ENCODE measurements at places on chromosomes 1 and 21.
A peak's percentile ranks its signal among the peaks of the same experiment; 100 is the strongest.

GRCh38 chr1:232074265-232074664 is 447.7 kb downstream of the DISC1 start:
- no peak for DNase-seq

DNA sequence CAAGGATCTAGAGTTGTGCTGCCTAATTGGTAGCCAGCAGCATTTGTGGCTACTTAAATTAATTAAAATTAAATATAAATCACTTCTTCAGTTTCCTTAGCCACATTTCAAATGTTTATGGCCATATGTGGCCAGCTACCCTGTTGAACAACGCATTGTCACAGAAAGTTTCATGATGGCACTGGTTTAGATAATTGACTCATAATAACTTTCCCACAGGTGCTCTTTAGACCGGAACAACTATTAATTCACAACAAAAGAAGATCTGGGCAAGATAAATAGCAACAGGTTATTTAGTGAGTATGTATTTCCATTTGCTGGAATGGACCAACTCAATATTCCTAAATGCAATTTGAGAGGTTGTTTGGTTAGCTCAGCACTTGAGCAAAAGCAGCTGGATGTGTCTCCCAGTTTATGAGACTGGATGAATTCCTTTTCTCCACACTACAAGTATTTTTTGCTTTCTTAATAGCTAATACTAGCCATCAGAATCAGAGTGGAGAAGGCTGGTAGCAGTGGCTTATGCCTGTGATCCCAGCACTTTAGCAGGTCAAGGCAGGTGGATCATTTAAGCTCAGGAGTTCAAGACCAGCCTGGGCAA is 3.7 kb upstream of the AMIGO1 start:
- no peak for DNase-seq

DNA sequence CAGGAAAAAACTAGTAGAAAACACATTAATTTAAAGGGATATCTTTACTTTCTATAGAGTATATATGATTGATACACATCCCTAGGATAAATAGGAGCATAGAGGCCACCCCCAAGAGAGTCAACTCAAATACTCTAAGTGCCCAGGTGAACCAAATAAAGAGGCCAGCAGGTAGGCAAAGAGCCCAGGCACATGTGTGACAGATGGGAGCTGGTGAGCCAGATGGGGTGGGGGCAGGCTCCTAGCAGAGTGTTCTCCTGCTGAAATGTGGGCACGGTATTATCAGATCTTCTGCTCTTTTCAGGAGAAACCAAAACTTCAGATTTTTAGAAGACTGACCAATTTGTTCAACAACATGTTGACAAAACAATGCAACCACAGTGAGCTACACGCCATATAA is 333.4 kb upstream of the PKN2 start:
- no peak for DNase-seq

- DNase-seq = no peak
Observed at GRCh38 chr1:199690496-199690895, 337.0 kb upstream of the NR5A2 start.

DNA sequence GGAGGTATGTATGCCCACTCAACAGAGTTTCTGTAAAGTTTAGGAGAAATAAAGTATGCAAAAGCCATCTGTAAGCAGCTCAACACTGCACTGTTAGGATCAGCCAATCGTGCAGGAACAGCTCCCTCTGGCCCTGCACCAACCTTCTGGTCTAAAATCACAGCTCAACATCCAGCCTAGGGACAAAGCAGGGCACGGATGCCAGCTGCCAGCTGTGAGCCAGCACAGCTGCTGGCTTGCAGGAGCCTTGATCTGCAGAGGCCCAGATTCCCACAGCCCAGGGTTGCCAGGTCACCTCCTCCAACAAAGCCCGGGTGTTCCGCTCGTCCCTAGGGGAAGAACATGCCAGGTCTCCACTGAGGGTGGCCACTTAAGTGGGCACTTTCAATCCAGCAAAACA is 8.6 kb downstream of the ACOT7 start:
- DNase-seq = peak; percentile 82

DNA sequence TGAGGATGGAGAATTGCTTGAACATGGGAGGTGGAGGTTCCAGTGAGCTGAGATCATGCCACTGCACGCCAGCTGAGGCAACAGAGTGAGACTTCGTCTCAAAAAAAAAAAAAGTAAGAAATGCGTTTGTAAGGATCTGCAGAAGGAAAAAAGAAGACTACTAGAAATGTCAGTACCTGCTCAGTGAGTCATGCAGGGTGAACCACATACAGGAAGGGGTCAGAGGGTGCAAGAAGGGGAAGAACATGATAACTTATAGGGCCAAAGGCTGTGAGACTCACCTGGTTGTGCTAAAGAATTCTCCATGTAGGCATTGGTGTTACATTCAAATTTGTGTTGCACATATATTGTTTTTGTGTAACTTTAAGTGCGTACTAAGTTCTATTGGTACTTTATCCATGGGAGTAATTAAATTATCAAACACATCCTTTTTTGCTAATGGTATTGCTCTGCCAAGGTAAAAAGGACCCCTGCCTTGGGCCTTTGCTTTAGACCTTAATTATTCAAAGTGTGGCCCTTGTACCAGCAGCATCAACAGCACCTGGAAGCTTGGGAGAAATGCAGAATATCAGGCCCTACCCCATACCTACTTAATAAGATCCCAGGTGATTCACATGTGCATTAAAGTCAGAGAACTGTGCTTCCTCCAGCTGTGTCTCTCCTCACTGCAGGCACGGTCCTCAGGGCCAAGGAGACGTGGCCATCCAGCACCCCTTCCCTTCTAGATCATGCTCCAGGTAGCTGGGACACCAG is 96.4 kb upstream of the PPP2R5A start:
- no peak for DNase-seq

GRCh38 chr1:214445831-214446614 is 105.4 kb downstream of the PTPN14 start:
- DNase-seq = no peak

DNA sequence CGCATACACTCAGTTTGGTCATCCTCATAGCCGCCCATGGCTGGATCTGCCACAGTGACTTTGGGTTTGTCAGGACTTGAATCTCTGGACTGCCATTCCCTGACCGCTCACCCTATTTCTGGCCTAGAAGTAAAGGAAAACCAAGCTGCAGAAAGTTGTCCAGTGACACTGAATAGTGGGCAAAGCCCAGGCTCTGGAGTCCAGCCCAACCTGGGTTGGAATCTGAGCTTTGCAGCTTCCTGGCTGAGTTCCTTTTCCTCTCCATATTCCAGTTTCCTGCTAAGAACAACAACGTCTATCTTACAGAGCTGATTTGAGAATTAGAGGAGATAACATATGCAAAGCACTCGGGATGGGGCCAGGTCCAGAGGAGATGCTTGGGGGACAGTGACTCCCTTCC is 15.6 kb upstream of the EIF4G3 start:
- no peak for DNase-seq

- no peak for DNase-seq
Observed at GRCh38 chr21:36730291-36731281, 31.7 kb downstream of the SIM2 start.

DNA sequence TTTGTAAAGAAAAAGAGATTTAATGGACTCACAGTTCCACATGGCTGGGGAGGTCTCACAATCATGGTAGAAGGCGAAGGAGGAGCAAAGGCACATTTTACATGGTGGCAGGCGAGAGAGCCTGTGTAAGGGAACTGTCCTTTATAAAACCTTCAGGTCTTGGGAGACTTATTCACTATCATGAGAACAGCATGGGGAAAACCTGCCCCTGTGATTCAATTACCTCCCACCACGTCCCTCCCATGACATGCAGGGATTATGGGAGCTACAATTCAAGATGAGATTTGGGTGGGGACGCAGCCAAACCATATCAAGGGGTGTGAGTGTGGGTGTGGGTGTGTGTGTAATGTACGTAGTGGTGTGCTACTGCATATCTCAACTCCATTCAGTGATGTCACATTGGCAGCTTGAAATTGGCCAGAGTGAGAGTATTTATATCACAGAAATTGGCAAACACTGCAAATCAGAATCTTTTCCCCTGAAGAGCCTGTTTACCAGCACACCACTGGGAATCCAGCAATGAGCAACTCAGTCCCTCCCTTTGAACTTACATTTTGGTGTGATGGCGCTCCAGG is 5.4 kb downstream of the ARHGEF10L start:
- DNase-seq = no peak

DNA sequence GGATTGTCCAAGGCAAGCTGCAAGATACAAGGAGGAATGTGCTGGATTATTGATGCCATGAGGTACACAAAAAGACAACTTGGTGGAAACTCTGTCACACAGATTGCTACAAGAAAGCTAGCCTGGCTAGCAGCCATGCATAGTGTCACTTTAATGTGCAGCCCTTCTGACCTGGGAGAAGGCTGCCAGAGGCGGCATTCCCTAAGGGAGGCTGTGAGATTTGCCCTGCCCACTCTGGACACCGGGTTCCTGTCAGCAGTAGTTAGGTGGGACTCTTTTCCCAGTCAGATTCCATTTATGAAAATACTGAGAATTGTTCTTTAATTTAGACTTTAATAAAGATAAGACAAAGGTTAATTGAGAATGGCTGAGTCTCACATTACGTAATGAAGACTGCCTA is 47.8 kb upstream of the SYT6 start:
- no peak for DNase-seq

DNA sequence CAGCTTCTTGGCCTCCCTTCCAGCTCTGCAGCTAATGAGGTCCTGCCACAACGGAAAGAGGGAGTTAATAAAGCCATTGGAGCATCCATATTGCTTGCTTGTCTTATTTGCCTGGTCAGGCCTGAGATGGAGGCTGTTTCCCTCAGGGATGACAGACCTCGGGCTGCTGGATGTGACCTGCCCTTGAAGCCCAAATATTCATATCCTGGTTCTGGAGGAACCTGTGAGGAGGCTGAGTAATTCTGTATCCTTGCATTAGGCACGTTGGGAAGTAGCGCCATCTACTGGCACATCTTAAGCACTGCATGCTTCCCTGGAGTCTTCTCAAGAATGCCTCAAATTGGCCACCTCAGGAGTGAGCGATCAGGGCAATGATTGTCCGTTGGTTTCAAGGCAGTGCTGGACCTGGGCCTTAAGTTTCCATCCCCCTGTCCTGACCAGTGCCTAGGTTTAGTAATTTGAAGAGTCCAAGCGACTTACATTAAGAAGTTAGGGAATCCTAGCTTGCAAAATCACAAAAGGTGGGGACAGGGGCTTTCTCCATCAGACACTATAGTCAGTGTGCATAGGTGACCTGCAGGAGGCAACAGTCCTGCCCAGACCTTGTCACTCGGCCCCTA is 13.8 kb upstream of the NASP start:
- peak; percentile 81 for DNase-seq

GRCh38 chr1:247317702-247318101 is 14.0 kb downstream of the ZNF496 start:
- no peak for DNase-seq

GRCh38 chr1:109134423-109134822 is 20.5 kb downstream of the ELAPOR1 start:
- no peak for DNase-seq

GRCh38 chr1:53137729-53138128 is 4.7 kb downstream of the SLC1A7 start:
- no peak for DNase-seq

GRCh38 chr1:21665711-21666575 is 3.2 kb downstream of the RAP1GAP start:
- no peak for DNase-seq

DNA sequence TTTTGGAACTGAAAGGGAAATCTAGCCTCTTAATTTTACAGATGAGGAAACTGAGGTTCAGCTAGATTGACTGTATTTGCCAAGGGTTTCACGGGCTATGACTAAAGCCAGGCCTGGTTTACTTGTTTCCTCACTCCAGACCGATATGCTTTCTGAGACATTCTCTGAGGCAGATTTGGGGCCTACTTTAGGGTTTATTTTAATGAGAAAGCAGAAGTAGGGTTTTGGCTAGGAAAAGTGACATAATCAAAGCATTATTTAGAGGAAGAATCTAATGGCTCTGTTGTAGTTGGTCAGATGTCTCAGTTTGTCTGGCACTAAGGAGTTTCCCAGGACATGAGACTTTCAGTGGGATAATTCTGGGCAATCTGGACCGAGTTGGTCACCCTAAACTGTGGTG is 1.5 kb upstream of the RPTN start:
- DNase-seq = no peak

GRCh38 chr1:44932151-44932550 is 54.2 kb downstream of the EIF2B3 start:
- DNase-seq = no peak

- no peak for DNase-seq
Observed at GRCh38 chr1:59446257-59446901, 149.5 kb downstream of the FGGY start.

- DNase-seq = peak; percentile 35
Observed at GRCh38 chr1:245154429-245155271, at the start of gene KIF26B. Gene KIF26B, plus strand, starts transcription at chr1:245154985. Its CDS starts 440 bp downstream, at chr1:245155425.

- DNase-seq = no peak
Observed at GRCh38 chr1:45317166-45317565, 9.5 kb upstream of the HPDL start.

DNA sequence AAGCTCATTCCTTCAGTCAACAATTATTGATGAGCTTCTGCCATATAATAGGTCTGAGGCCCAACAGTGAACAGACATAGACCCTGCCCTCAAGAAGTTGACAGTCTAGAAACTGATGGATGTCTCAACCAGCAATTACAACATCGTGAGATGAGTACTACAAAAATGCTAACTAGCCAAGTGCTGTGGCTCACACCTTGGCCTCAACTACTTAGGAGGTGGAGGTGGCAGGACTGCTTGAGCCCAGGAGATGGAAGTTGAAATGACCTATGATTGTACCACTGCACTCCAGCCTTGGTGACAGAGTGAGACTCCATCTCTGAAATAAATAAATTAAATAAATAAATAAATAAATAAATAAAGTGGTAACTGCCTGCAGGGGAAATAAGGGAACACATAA is 11.7 kb upstream of the PTP4A2 start:
- DNase-seq = no peak

DNA sequence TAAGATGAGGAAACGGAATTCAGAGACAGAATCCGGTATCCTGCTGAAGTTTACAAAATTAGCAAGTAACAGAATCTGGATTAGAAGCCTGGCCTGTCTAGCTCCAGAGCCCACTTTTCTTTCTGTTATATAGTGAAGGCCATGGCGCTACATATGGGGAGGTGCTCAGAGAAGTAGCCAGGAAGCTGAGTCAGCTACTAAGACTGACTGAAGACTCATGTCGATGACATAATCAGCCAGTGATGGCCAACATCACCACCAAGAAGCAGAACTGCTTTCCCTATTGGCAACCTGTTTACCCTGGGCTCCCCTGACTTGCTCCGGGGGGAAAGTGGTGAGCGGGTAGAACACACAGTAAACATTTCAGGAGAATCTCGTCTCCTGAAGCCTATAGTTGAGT is 18.8 kb downstream of the LRRC52 start:
- no peak for DNase-seq

DNA sequence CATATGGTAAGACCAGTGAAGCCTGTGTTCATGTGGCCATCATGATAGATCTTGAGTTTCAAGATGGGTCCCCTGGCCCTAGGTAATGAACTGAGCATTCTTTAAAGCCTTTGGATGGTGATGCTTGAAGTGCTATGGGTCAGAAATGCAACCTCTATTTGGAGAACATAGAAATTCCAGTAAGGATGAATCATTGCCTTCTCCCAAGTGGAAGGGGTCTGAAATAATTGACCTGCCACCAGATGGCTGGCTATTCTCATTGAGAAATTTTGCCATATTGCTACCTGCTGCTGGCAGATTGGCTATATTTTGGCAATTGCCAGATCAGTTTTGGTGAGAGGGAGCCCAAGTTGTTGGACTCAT is 739 bp upstream of the IFI6 start:
- DNase-seq = no peak

Measured in head of caudate nucleus (tissue), 42 donors.